Activated CD4-positive, alpha-beta T cell treated with anti-CD3 and anti-CD28 coated beads, Interleukin-2, amount 10 ng/mL, durations not matched to agents 7 days and 5 days (primary cell): ENCODE measurements at places on chromosomes 12 and 14.

DNA sequence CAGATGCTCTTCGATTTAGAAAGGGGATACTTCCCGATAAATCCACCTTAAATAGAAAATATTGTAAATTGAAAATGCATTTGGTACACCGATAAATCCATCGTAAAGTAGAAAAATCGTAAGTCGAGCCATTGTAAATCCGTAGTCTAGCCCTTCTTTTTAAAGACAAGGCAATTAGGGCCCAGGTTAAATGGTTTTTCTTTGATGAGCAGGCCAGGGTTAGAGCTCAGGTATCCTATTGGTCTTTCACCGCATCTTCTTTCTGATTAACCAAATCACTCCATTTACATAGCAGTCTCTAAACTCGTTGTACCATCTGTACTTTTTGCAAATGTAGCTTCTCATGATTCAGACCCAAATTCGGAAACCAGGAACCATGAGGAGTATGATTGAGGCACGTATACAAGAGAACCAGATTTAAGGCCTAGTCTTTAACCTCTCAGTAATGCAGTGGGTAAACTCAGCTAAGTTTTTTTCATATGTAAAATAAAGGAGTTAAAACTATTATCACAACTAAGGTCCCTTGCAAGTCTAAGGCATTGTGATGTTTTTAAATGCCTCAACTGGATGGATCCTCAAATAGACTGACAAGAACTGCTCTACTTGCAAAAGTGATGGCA, 2.2 kb upstream of the YAF2 start:
- DNase-seq: no peak

DNA sequence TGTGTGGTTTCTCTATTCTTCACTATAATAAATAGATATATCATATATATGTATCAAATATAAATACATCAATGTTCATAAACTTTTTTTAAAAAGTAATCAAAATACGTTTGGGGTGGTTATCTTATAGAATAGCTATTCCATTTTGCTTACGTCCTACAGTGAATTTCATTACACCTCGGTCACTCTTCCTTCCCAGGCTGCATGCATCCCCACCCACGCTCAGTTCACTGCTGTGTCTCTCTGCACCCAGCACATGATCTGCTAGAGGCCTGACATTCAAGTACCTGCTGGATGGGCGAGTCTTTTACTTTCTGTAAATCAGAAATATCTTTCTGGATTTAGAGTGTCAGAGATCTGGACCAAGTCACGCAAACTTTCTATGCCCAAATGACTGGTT, 3.6 kb downstream of the STX2 start:
- no peak for DNase-seq

- DNase-seq: peak; percentile 31
These were observed 1494.7 kb upstream of the TMEM132C start for GRCh38 chr12:126772171-126772864.

GRCh38 chr12:63348556-63348955, 197.6 kb upstream of the AVPR1A start:
- DNase-seq: no peak

DNA sequence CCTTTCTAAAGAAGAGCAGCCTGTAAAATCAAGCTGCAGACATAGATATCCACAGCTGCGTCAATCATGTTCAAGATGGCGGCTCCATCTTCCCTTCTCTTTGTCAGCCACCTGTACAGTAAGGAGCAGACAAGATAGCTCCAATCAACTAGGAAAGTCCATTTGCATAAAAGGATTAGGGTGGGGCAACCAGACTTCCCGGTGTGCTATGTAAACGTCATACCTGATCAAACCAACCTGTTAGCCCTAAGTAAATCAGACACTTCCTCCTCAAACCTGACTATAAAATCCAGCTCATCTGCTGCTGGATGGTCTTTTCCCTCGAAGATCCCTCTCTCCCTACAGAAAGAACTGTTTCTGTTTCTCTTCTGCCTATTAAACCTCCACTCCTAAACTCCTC, 60.1 kb downstream of the BCAT1 start:
- no peak for DNase-seq

GRCh38 chr12:9041321-9041720, 52.0 kb downstream of the KLRG1 start:
- DNase-seq: no peak

GRCh38 chr12:107845980-107846659, 71.6 kb downstream of the ASCL4 start:
- no peak for DNase-seq

DNA sequence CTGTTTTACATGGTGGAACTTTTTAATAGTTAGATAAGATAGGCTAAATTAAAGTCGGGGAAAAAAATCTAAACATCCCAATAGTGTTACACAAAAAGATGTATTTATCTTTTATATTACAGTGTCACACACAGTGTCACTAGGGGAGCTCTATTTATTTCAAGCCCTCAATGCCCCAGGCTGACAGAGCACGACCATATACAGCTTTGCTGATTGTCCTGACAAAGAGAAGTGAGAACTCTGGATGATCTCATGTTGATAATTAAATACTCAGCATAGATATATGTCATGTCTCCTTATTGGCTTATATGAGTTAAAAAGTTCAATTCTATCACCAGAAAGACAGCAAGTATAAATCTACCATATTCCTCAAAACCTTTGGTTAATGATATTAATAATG, 594.3 kb downstream of the LRFN5 start:
- DNase-seq: no peak

DNA sequence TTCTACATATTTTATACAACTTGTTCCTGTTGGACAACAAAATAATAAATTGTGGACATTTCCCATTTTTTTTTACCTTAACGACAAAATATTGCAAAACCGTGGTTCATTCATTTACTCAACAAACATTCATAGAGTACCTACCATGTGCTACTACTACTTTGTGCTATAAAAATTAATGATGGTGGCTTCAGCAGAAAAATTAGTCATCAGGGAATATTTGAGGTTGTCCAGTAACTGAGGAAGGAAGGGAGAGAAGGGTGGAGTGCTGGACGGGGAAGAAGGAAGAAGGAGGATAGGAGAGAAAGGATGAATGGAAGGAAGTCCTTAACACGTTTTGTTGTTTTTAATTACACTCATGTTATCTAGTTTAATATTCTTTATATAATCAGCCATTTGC, 53.7 kb downstream of the PPFIBP1 start:
- no peak for DNase-seq

DNA sequence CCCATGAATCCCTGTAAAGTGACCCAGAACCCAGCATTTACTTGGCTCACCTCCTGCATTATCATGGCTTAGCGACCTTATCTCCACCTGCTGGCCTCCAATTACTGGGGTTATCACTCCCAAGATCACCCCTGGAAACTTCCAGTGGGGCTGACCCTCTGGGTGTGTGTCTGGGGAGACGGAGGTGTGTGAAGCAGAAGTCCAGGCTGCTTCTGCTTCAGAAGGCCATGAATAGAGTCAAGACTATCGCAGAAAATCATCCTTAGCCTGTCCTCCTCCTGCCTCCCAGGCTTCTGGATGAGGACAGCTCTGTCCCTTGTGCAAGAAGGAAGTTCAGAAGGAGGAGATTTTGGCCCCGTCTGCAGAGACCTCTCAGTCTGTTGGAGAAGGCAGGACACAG, 408 bp upstream of the KRT72 start:
- no peak for DNase-seq

GRCh38 chr12:94271351-94271750, 123.0 kb downstream of the PLXNC1 start:
- no peak for DNase-seq

- no peak for DNase-seq
These were observed 141.0 kb downstream of the MSRB3 start for GRCh38 chr12:65419284-65420072.

DNA sequence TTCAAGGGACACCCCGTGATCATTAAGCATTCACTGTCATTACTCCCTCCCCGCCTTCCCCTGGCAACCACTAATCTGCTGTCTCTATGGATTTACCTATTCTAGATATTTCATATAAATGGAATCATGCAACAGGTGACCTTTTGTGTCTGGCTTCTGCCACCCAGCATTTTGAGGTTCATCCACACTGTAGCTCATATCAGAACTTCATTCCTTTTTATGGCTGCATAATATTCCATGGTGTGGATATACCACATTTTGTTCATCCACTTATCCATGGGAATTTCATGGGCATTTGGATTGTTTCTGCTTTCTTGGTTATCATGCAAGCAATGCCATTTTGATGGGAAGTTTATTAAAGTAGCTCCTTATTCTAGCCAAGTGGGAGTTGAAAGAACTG, 184.2 kb upstream of the VASH1 start:
- DNase-seq: no peak

- no peak for DNase-seq
These were observed 101.2 kb upstream of the CCDC175 start for GRCh38 chr14:59677771-59678231.

- DNase-seq: no peak
These were observed 41.8 kb upstream of the PPP2R5C start for GRCh38 chr14:101719708-101720107.

DNA sequence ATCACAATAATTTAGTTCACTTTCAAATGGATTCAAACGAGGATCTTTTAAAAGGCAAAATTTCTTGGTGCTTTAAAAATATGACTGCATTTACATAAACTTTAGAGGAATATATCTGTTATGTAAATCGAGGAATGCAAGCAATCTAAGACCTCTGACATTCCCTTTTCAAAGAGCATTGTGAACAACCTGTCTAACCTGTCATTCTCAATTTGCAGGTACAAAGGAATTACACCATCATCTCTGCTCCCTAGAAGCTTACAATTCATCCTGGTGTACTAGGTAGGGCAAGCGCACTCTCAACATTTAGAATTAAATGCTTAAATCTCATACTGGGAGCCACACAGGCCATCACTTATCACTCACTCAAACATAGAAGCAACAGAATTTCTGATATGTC, 35.6 kb downstream of the BMP4 start:
- no peak for DNase-seq

DNA sequence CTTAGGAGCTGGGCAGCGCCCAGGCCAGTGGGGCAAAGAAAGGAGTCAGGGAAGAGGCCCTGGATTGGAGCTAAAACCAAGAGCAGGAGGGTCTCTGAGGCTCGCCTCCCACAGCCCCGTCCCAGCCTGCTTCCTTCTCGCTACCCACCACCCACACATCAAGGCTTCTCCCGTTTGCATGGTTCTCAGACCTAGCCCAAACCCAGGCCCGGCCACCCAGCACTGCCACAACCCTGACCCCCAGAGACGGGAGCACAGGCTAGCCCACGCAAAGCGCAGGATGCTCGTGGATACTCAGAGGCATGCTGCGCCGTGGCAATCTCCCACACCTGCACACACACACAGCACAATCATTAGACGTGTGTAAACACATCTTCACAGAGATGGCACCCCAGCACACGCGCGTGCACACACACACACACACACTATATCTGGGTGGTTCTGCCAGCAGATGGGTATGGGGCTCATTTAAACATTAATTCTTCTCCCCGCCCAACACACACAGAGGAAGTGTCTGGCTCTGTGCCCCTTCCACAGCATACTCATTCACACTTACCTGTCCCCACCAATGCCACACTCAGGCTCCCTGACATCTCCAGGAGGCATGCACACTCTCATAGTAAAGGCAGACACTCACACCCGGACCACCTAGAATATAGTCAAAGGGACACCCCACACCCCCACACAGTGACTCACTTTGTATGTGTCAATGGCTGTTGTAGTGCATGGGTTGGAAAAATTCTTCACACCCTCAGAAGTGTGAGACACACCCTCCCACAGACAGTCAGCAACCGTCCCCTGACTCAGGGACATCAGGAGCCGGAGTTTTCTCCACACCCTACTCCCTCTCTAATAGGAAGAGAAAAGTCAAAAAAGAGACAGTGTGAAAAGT, 1.1 kb downstream of the CARMIL3 start:
- DNase-seq: no peak
